ENCODE measurements at places on chromosomes 2 and 18.

DNA sequence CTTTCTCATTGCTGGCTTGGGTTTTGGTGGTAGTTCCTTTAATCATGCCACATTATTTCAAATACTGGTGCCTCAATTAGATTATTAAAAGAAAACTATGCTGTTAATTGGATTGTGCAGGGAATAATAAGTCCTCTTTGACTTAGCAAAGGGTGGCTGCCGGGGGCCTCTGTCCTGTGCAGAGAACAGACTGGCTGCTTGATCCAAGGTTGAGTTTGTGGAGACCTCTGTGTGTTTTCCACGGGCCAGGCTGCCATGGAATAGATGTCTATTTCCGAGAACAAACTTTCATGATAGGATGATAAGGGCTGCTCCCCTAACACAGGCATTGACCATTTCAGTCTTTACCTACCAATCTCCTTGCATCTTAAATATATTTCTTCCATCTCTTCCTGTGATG lies 30.4 kb upstream of the OTOS start:
- no peak for DNase-seq

GRCh38 chr2:113760400-113760799 lies 4.0 kb upstream of the SLC35F5 start:
- no peak for DNase-seq

DNA sequence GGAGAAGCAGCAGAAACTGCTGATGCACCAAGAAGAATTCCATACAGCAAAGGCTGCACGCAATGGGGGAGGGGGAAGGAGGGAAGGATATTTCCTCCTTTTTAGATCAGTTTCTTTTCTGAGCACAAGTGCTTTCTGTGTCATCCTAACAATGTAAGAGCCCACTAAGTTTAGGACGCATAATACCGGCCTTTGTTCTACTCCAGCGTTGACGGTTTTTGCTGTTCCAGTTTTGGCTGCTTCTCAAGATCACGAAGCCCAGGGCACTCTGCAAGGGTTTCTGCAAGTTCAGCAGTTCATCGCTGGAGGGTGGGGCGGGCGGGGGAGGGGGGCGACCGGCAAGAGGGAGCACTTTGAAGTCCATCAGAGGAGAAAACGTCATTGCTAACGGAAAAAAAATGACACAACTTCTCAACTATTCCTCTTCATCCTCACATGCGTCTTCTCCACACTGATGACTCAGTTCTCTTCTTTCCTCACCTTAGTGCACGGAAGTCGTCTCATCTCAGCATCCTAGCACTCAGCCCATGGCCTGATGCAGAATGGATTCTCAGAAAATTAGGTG lies 8.7 kb downstream of the FAM178B start:
- DNase-seq, result no peak

DNA sequence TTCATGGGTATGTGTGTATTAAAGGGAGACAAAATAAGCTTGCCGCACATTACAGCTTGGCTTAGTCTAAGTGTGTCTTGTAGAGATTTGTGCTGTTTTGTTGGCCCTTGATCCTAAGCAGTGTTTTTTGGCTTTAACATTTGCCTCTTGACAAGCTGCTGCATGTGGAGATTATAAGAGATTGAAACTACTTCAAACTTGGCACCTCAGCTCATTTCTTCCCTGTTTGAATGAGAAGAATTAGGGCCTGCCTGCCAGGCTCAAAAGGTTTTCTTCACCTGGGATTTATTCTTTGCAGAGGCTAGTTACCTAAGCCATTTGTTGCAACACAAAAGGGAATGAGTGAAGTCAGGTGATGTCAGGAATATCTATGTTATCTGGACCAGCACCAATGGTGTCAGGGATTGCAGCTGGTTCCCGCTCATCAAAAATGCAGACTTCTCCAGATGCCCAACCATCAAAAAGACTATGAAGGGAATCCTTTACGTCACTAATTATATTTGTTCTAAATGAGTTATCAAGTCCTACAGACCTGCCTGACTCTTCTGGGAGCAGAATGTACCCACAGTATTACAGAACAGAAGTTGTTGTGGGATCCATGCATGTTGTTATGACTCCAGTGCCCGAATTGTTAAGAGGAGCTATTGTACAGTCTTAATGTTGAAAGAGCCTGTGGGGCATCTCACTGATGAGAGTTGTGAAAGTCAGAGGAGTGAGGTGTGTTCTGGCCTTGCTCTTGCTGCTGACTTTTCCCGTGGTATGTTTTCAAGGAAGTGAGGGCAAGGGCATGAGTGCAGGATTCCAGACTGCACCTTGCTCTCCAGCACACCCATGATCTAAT lies 31.0 kb downstream of the ABCA12 start:
- DNase-seq, result no peak

GRCh38 chr2:170247882-170248393 lies 70.0 kb downstream of the MYO3B start:
- no peak for DNase-seq

GRCh38 chr18:48134609-48135008 lies 204.2 kb upstream of the SMAD2 start:
- DNase-seq, result no peak

DNA sequence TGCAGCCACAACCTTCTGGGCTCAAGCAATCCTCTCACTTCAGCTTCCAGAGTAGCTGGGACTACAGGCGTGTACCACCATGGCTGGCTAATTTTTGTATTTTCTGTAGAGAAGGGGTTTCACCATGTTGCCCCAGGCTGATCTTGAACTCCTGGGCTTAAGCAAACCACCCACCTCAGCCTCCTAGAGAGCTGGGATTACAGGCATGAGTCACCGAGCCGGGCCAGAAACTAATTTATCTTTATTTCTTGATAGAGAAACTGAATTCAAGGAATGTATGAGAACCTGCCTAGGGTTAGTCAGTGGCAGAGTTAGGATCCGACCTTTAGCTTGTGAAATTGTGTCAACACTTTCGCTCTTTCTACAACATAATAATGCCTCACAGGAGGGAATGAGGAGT lies 19.3 kb upstream of the ITGAV start:
- DNase-seq, result no peak
